ENCODE measurements at places on chromosomes 16 and 17.

- DNase-seq, result no peak
These were observed 144.1 kb downstream of the PITPNC1 start for GRCh38 chr17:67520916-67521774.

- DNase-seq, result no peak
These were observed 70.6 kb upstream of the CLEC3A start for GRCh38 chr16:77951788-77952187.

GRCh38 chr16:29675811-29676643, 3.0 kb upstream of the QPRT start:
- DNase-seq, result no peak

DNA sequence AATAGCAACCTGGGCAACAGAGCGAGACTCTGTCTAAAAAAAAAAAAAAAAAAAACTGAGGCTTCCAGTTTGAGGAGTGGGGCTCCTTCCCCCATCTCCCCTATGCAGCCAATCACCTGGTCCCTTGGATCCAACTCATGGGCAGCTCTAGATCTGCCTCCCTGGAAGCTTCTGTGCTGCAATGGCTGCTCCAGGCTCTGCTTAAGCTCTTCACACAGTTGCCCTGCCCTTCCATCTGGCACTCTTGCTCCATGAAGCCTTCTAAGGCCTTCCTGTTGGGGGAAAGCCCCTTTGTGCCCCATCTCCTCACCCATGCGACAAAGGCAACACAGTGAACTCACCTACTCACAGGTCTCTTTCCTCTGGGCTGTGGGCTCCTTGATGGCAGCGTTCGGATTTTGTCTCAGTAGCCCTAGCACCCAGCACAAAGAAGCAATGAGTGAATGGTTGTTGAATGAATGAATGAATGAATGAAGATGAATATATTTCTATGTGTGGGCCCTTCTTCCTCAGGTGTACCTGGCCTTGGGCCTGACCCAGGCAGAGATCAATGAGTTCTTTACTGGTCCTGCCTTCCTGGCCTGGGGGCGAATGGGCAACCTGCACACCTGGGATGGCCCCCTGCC, 1.9 kb downstream of the NAGLU start:
- DNase-seq, result no peak

DNA sequence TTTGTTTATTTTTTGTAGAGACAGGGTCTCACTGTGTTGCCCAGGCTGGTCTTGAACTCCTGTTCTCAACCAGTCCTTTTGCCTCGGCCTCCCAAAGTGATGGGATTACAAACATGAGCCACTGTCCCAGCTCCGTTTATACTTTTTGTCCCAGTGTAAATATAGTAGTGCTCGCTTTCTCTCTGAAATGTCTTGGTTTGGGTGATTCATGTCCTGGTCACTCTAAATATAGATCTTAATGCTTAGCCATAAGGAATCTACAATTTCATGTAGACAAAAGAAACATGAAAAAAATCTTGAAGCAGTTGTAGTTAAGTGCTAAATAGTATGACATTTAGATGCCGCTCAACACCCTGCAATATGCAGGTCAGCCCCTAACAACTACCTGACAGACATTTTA, 126.9 kb downstream of the KATNIP start:
- DNase-seq, result no peak

GRCh38 chr17:60901806-60902205, 224.2 kb downstream of the BCAS3 start:
- DNase-seq, result no peak

All from activated T-cell treated with anti-CD3 and anti-CD28 coated beads, Interleukin-2, amount 50 U/mL, for 72 hours (primary cell).